ENCODE measurements at places on chromosomes 12 and 14. TPM values are rescaled to one million over a fixed set of nuclear protein-coding genes. Genes with fewer than 3 reads are reported as not detected.
A peak's percentile ranks its signal among the peaks of the same experiment; 100 is the strongest.

Gene CD4
- 15.0 TPM for total RNA-seq

Gene CARMIL3
- total RNA-seq = not detected

Gene SERPINA9
- under 0.01 TPM for total RNA-seq

Gene FGF6
- total RNA-seq = not detected

Gene CPNE8
- total RNA-seq = 23.9 TPM

Gene ZNF410
- 83.4 TPM for total RNA-seq

Gene AKAP3
- total RNA-seq = 2.2 TPM

Gene NELL2
- total RNA-seq = not detected

Gene ACVRL1
- total RNA-seq = 11.5 TPM

Gene LRIG3
- 96.1 TPM for total RNA-seq

Gene TMEM179
- total RNA-seq = not detected

Gene TRHDE
- total RNA-seq = 0.59 TPM

Gene PTPN6
- total RNA-seq = 0.36 TPM

- DNase-seq = no peak
These were observed 254.2 kb downstream of the KIF21A start for GRCh38 chr12:39188689-39189088.

DNA sequence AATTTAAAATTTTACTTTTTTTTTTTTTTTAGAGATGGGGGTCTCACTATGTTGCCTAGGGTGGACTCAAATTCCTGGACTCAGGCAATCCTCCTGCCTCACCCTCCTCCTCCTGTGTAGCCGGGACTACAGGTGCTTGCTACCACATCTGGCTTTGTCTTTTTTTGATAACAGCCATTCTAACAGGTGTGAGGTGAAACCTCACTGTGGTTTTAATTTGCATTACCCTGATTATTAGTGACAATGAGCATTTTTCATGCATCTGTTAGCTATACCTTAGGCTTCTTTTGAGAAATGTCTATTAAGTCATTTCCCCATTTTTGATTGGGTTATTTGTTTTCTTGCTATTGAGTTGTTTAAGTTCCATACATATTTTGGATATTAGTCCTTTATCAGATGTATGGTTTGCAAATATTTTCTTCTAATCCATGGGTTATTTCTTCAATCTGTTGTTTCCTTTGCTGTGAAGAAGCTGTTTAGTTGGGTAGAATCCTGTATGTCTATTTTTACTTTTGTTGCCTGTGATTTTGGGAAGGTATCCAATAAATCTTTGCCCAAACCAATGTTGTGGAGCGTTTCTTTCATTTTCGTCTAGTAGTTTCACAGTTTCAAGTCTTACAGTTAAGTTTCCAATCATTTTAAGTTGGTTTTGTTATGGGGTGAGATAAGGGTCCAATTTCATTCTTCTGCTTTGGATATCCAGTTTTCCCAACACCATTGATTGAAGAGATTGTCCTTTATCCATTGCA lies 86.1 kb downstream of the MYF5 start:
- no peak for DNase-seq

DNA sequence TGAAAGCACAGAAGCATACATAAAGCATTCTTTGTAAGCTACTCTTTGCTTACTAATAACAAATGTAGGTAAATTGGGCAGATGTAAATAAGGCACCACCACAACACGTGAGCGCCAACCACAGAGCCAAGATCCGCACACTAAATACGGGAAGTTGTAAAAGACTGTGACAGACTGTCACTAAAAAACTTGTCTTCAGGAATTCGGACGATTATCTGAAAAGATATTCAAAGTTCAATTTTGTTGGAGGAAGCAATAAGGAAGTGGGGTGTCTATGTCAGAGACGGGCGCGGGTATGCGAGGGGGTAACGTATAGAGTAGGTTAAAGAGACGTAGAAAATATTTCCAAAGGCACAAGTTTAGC lies 1.5 kb upstream of the HSP90B1 start:
- peak; percentile 34 for DNase-seq

GRCh38 chr12:26846416-26846815 lies 13.4 kb upstream of the ITPR2 start:
- no peak for DNase-seq

- no peak for DNase-seq
These were observed 28.2 kb upstream of the CPSF6 start for GRCh38 chr12:69211160-69211559.

DNA sequence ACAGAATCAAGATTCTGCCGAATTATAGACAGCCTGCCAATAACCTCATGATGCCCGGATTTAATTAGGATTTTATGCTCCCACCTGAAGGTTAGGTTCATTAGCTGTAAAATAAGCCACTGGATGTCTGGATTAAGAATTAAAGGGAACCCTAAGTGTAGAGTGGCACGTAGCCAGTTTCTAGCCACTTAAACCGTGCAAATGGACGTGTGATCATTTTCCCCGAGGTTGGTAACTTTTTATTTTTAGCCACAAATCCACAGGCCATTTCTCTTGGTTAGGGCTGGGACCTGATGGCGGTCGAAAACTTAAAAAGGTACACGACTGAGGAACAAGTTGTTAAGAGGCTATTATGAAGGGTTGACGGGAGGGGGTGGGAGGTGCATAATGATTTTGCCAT lies 127.3 kb upstream of the TMPO start:
- no peak for DNase-seq

DNA sequence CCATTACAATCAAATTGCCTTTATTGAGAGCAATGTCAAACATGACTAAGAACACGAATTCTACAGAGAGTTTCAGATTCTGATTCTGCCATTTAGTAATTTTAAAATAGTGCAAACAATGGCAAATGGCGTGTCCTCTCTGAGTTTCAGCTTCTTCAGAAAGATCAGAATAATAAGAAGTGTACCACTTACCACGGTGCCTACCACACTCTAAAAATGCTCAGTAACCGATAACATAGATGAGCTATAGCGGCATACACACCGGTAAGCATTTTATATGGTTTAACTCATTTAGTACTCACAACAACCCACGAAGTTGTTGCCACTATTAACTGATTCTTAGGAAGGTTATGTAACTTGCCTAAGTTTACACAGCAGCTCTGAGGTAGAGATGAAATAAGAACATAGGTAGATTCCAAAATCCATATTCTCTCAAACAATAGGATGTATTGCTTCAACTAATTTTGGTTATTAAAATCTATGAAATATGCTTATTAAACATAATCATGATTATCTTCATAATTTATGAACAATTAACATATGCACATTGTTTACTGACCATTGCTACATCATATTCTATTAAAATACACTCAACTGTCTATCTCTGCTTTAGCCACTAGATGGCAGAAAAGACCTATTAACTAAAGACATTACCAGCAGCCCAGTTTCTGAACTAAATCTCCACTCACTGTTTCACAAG lies 38.3 kb downstream of the SLC6A15 start:
- DNase-seq = peak; percentile 36

- peak; percentile 62 for DNase-seq
These were observed 146.3 kb downstream of the CAND1 start for GRCh38 chr12:67415473-67415872.

- no peak for DNase-seq
These were observed 943.8 kb downstream of the SLC16A7 start for GRCh38 chr12:60539592-60539991.

- DNase-seq = no peak
These were observed 37.2 kb downstream of the BTBD7 start for GRCh38 chr14:93295541-93296220.

DNA sequence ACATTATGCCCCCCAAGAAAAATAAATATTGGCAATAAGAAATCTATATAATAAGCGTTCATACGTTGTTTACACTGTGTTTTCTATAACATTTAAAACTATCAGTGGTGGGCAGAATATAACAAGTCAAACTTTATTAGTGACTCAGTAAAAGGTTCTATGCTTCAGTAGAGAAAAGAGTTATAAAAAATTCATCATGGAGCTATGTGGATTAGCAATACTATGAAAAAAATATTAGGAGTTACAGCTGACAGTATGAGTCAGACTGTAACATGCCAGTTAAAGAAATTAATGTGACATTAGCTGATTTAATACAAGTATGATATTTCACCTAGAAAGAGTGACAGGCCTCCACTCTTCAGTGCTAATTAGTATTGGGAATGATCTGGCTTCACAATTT lies 125.1 kb upstream of the GARIN6 start:
- no peak for DNase-seq

GRCh38 chr14:66228267-66228970 lies 257.8 kb upstream of the CCDC196 start:
- DNase-seq = no peak

DNA sequence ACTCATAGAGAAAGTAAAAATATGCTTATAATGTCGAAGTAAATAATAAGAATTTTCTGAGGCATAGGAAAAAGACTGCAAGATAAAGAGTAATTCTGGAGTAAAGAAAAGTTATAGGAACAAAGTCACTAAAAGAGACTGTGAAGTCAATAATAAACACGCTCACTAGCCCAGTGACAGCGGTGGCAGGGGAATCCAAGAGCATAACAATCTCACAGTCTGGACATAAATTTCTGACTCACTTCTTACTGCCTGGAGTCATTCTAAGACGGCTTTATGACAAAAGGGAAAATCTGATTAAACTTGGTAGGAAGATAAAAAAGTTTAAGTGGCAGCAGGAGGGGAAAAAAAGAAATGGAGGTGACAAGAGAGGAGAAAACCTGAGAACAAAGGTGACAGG lies 56.4 kb upstream of the GRIP1 start:
- peak; percentile 29 for DNase-seq

- no peak for DNase-seq
These were observed 26.7 kb downstream of the SPX start for GRCh38 chr12:21552635-21553328.

DNA sequence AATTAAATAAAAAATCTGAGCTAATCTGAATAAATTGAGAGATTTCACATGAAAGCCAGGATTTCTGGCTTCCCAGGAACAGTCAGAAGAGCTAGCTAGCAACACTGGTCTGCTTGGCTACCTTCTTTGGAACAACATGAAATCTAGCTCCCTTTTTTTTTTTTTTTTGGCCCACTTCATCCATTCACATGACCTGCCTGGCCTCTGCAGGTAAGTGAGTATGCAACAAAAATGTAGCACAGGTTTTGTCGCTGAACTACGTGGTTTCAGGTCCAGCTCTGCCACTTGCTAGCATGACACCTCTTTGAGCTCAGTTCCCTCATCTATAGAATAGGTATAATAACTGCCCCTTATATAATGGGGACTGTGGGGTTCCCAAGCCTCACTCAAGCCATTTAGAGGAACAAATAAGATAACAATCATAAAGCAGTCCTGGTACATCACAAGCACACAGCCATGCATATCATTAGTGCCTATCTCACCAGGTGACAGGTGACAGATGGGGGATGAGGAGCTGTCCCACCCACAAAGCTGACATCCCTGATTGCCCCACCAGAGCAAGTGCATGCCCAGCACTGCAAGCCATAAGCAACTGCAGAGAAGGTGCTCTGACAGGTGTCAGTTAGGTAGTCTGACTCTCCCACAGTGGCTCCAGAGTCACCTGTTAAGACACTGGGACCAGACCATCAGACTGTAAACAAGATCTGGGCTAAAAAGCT lies 25.6 kb downstream of the PXN start:
- DNase-seq = peak; percentile 31

GRCh38 chr12:77591959-77592743 lies 238.5 kb upstream of the NAV3 start:
- no peak for DNase-seq

GRCh38 chr12:57626111-57626920 lies 6.7 kb downstream of the B4GALNT1 start:
- DNase-seq = peak; percentile 74

DNA sequence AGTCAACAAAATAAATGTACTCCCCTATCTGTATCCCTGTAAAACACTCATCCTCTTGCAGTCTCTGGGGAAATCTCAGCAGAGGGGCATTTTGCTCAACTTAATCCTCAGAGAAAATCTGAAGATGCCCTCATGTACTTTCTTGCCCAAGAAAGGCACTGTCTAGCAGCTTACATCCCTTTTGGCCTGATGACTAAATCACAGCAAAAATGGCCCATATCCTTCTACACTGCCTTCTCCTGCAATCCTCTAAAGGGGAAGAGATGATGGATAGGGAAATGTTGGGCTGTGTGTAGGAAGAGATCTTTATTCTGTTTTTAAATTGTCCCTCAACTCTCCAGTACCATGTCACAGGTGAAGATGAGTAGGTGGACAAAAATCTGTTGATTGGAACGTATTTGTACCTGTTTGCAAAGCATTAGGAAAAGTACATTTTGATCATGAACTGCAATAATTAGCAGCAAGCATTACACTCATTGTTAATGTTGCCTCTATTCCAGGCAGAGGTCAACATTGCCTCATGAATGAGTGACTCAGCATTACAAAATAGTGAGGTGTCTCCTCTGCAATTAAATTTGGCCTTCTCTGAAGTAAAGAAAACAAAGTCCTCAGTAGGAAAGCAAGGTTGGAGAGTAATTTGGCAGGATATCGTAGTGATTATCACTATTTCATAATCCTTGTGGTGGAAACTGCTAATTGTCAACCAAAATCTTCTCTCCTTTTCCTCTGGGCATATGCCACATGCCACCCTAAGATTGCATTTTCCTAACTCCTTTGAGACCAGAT lies 172.4 kb upstream of the CAND1 start:
- DNase-seq = no peak

DNA sequence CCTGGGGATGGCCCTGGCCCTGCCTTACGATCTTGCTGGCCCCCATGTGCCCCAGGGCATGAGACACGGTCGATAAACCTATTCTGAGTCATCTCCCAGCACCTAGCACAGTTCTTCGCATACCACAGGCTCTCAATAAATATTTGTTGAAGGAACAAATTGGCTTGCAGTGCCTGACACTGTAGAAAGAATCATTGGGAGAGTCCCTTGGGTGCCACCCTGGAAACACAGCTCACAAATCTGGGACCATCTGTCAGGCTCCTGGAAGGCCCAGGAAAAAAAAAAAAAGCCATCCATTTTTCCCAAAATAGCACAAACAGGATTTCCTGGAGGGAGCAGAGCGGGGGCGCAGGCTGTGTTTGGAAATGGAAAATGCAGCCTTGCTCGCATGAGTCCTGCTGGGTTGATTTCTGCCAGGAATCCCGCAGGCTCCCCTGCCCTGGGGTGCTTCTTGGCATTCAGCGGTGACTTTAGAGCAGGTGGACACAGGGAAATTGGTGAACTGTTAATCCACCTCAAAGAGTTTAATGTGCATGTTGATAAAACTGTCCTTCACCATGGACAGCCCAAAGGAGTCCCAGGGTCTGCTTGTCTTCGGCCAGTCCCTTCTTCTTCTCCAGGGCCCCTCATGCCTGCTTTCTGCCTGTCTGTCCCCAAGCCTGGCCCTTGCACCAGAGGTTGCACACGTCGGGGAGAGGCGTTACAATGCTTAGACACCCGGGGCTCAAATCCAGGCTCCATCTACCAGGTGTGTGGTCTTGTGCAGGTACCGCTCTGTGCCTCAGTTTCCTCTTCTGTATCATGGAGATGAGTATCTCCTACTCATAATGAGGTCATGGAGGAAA lies 106.1 kb upstream of the RFLNA start:
- DNase-seq = no peak

DNA sequence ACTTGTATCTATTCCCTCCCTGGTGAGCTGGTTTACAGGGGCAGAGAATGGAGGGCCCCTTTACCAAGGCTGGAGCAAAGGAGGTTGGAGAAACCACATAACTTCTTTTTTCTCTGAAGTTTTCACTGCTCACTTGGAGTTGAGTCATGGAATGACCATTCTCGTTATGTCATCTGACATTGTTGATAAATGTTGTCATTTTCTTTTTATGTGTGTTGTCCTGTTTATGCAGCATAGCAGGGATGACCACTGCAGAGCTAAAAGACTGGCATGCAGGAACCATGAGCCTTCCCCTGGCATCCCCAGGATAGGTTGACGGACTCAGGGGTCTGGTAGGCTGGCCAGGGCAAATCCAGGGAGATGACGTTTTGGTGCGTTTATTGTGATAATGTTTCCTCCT lies 256.8 kb upstream of the DDHD1 start:
- peak; percentile 62 for DNase-seq

GRCh38 chr12:83216230-83216629 lies 529.5 kb downstream of the TMTC2 start:
- DNase-seq = no peak

GRCh38 chr12:40827683-40828592 lies 135.7 kb downstream of the CNTN1 start:
- no peak for DNase-seq

Measured in osteoblast (primary cell).